ENCODE measurements at places on chromosomes 7 and 10.

- no peak for DNase-seq
Observed at GRCh38 chr10:124614003-124614659, 130.0 kb downstream of the FAM53B start.

GRCh38 chr7:90188281-90188680 lies 23.3 kb upstream of the STEAP2 start:
- DNase-seq: no peak

DNA sequence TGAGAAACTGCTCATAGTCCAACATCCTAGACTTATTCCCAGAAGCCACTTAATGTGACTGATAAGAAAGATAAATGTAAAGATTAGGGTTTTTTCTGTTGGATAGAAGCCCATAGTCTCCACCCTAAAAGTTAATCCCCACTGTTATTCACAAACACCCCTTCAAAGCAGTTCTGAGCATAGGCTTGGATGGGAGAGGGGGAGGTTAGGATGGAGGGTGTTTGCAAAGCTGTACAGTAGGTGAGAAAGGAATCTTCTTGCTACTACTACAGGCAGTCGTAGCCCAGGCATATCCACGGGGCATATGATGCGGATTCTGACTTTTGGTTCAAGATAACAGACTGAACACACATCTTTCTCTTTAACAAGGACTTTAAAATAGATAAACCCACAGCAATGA lies 535.9 kb downstream of the PHTF2 start:
- no peak for DNase-seq

DNA sequence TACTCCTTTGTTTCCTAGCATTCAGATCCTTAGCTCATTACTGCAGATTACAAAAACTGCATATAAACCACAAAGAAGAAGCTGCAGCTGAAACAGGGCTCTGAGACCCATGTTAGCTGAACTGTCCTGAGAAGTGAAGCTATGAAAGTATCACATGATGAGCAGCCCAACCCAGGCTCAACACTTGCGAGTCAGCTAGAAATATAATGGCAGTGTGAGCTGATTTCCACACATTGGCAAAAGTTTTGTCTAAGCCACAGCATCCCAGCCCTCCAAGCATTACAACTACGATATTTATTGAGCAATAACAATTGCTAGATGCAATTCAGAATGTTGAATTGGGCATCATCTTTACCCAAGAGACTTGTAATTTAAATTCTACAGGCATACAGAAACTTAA lies 34.5 kb upstream of the SKAP2 start:
- no peak for DNase-seq

DNA sequence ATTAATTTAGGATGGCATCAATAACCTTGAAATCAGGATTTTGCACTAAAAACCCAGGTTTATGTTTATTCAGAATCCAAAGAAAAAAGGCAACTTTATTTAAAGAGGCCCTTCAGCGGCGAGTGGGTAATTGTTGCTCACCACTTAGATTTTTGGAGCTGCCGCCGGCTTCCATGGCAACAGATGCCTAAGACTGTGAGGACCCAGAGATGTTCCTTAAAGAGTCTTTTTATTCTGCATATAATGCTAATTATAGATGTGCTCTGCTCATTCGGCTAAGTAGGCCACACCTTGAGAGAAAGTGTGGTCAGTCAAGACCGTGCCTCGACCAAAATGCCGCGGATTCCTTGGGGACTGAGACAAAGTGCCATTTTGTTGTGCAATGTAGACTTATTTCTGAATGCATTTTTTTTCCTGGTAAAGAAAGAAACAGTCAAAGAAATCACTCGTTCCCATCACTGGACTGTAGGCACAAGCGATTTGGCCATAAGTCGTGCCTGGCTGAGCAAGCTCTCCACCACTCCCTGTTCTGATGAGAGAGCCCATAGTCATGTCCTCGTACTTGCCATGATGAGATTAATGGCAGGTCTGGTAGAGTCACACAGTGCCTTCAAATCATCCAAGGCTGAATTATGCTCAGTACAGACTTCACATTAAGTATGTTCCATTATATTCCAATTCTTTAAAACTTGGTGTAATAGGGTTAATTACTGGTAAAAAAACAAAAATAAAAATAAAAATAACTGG lies 21.4 kb upstream of the MGMT start:
- DNase-seq: no peak

DNA sequence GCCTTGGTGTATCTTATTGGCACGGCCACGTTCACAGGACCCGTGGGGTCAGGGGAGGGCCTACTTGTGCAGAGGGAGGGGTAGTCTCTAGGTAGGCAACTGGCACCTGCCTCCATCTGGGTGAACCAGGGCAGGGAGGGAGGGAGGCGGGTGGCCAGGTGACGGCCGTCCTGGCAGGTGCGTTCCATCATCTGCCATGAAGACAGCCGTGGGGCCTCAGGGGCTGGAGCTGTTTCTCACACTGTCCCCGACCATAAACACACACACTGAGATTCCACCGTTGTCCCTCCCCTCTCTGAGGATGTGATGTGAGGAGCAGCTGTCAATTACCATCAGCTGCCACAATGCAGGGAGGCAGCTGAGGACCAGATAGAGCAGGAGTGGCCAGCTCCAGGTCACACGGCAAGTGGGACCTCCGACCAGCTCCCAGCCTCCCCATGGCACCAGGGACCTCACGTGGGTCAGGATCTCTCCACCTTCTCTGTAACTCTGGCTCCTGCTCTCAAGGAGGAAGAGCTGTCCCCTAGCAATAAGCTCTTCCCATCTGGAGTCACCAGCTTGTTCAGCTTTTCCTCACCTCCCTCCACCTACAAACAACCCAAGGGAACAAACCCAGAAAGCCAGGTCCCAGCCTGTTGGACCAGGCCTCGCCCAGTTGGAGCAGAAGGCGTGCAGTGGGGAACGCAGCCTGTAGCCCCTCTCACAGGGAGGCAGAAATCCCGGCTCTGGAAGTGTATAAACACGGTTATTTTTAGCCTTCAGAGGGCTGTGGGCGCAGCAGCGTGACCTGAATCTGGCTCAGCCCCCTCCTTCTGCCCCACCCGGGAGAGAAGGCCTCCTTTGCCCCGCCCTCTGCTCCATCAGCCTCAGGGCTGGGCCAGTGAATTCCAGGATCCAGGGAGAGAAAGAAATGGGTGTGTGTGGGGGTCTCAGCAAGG lies 33.1 kb downstream of the ZMIZ1 start:
- DNase-seq: peak; percentile 78

- DNase-seq: no peak
Observed at GRCh38 chr7:158479021-158479663, 108.5 kb downstream of the PTPRN2 start.

GRCh38 chr10:75379212-75379724 lies 22.3 kb downstream of the ZNF503 start:
- DNase-seq: no peak

DNA sequence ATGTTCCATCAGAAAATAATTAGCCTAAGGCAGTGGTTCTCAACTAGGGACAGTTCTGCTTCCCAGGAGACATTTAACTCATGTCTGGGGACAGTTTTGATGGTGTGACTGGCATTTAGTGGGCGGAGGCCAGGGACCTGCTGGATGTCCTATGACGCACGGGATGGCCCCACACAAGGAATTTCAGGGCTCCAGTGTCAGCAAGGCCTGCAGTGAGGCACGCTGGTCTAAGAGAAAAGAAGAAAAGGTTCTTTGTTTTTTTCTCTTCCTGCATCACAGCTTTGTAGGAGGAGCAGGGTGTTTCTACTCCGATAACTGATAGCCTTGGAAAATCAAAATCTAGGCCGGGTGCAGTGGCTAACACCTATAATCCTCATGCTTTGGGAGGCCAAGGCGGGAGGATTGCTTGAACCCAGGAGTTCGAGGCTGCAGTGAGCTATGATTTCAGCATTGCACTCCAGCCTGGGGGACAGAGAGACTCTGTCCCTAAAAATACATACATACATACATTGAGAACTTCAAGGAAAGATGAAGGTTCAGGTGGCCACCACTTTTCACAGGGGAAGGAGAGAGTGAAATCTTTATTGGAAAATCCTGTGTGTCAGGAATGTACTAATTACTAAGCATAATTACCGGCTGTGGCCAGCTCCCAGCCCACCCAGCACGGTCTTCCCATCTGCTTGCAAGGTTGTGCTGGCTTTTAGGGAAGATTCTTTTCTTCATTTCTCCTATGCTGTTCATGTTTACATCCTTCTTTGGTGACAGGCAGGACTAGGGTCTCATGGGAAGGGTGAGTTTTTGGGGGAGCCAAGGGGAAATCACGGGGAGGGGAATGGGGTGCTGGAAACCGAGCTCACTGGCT lies 150.4 kb downstream of the ACTR3B start:
- DNase-seq: no peak

DNA sequence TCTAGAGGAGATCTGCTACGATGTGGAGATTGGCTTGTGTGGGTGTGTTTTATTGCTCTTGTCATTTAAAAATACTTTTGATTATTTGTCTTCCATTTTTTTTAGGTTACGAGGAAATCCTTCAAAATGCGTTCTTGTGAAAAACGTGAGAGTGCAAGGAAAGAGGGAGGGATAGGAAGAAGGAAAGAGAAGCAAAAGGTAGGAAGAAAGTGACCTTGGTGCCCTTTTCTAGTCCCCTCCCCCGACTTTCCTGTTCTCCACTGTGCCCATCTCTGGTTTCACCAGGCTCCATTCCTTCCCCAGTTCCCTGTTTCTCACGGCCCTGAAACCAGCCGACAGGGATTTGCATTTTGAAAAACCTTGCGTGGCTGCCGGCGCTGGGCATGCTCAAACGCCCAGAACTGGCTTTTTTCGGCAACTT lies 506 bp upstream of the GNAI1 start:
- no peak for DNase-seq

DNA sequence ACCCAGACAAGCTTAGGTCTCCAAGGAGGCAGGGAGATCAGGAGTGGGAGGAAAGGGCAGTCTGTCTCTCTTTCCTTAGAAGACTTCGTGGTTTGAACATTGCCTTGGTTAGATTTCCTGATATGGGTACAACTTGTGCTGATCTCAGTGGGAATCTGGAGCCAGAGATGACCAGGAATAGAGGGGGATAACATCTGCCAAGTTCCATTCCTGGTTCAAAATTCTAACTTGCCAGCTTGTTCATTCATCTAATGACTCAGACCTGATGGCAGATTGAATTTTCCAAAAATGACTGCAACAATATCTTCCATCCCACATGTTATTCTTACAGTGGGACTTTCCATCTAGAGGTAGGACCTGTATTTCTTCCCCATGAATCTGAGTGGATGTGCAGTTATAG lies 394.3 kb upstream of the PODXL start:
- no peak for DNase-seq

DNA sequence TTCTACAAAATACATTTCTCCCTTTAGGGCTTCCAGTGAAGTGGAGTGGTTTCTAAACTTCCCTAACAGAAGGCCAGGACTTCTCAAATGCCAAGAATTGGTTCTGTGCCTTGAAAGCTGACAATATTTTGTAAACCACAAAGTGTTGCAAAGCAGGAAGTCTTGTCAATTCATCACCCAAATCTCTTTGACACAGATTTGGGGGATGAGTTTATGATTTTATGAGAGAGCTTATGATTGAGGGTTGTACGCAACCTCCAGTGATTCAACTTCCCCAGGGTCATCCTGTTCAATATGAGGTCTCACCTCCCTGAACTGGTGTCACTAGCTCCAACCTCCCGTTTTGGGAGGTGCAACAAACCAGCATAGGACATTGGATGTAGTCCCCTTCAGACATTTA lies 83.7 kb downstream of the PRLHR start:
- no peak for DNase-seq

DNA sequence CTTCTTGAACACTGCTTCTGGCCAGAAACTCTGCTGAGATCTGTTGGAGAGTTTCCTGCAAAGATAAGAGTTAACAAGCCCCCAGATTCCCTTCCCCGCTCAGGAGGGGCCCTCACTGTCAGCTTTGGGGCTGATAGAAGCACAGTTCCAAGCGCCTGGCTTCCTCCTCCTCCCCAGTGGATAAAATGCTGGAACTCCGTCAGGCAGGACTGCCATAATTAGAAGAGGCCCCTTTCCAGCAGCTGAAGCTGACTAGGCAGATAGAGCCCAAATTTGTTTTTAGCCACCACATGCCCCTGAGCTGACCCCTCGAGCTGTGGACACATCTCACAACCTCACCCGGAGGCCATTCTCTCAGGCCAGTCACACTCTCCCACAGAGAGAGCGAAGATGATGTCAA lies 89.4 kb downstream of the TBXAS1 start:
- DNase-seq: no peak

- no peak for DNase-seq
Observed at GRCh38 chr10:13485623-13486022, 43.2 kb downstream of the BEND7 start.

- DNase-seq: no peak
Observed at GRCh38 chr10:114550756-114551635, 107.1 kb downstream of the ABLIM1 start.

GRCh38 chr7:27346531-27347275 lies 104.1 kb downstream of the EVX1 start:
- DNase-seq: peak; percentile 80

- DNase-seq: no peak
Observed at GRCh38 chr7:75617634-75618234, 121.0 kb downstream of the HIP1 start.

DNA sequence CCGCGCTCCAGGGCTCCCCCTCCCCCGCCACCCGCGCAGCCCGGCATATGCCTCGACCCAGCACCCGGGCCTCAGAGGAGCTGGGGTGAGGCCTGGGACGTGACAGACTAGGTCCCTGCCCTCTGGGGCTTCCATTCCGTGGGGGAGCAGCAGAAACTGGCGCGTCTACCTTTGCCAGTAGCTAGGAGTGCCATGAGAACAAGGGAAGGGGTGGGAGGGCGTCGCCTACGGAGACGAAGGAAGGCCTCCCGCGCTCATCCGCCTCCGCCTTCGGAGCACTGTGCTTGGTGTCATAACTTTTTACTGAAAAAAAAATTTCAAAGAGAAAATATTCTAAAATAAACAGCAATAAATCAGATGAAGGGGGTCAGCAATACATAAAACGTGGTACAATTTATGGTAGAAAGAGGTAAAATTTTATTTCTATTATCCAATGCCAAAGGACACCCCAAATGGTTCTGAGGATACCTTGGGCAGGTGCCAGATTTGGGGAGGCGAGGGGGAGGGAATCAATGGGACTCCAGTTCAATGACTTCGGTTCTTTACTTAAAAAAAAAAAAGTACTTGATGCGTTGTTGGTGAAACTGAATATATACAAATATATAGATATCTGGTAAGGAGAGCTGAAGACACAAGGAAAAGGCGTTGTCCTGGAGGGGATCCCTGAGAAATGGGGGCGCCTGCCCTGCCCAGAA lies 35.1 kb upstream of the GRID1 start:
- DNase-seq: no peak

All from SJSA1 (cell line).